ENCODE measurements at places on chromosomes 12 and 14.

- no peak for DNase-seq
Measured at GRCh38 chr14:60220917-60221316, 28.1 kb upstream of the PPM1A start.

DNA sequence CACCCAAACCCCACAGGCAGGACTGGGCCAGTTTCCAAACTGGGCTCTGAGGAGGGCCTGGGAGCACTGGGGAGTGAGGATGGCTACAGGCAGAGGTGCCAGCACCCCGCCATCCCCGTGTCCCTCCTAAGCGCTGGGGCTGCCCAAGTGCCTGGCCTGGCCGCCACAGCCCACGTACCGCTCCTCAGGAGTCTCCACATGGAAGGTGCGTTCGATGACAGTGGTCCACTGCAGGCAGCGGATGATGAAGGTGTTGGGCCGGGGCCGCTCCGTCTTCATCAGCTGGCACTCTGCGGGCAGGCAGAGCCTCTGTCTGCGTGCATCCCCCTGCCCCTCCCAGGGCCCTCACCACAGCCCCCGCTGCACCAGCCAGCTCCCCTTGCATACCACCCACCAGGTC lies 19.1 kb downstream of the AKT1 start:
- DNase-seq, result no peak

DNA sequence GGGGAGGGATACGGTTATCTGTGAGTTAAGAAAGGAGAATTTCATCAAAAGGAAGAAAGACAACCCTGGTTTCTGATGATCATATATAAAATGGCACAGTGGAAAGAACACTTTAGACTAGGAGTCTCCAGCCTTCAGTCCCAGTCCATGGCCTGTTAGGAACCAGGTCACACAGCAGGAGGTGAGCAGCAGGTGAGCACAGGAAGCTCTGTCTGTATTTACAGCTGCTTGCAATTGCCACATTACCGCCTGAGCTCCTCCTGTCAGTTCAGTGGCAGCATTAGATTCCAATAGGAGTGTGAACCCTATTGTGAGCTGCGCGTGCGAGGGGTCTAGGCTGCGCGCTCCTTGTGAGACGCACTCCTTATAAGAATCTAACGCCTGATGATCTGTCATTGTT lies 137.9 kb downstream of the BTG1 start:
- no peak for DNase-seq

- no peak for DNase-seq
Measured at GRCh38 chr12:27975222-27976136, 2.9 kb upstream of the PTHLH start.
